Stromal cell of bone marrow (primary cell): ENCODE measurements at places on chromosomes 2 and 18.
A peak's percentile ranks its signal among the peaks of the same experiment; 100 is the strongest.

DNA sequence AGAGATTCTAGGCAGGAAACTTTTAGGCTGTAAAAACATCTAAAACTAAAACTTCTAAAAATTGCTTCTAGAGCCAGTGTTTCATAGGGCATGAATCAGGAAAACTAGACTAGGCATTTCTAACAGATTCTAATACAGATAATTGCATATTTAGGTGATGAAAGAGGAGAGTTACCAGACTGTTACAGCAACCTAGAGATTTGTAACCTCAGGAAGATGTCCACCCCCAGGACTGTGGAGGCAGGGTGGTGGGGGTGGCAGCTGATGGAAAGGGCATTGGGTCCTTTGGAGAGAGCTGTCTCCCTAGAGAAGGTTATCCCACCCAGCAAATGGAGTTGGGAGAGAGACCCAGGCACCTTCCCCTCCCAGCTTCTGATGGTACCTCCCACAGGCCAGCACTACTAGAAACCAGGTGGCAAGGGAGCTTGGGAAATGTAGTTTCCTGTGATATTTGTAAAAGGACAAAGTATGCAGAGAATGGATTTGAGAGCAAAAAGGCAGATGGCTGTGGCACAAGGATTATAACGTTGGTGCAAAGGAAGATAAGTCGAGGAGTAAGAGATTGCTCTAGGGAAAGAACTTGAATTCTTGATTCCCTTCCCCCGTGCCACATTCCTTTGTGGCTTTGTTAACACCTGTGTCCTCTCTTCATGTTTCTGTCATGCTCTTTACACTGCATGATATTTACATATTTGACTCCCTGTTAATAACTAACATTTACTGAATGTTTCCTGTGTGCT, 75.6 kb upstream of the MGAT5 start:
- no peak for DNase-seq

- DNase-seq: no peak
Observed at GRCh38 chr2:199682001-199682400, 169.0 kb downstream of the FTCDNL1 start.

- DNase-seq: no peak
Observed at GRCh38 chr2:10252224-10252623, 50.5 kb upstream of the HPCAL1 start.

DNA sequence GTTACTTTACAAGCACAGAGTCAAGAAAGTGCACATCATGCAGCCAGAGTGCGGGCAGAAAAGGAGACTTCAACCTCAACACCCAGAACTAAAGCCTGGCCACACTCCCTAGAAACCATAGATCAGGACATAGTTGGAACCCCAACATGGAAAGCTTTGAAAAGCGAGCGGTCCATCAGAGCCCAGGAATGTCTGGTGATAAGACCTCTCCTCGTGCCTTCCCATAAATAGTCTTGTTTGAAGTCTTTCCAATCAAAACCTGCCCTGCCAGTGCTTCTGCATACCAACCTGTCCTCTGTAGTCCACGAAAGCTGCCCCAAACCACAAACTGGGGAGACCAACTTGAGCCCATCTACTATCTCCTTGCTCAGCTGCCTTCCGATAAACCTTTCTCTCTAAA, 55.5 kb downstream of the NEURL3 start:
- no peak for DNase-seq

GRCh38 chr2:133004623-133005022, 334.6 kb upstream of the LYPD1 start:
- DNase-seq: no peak

DNA sequence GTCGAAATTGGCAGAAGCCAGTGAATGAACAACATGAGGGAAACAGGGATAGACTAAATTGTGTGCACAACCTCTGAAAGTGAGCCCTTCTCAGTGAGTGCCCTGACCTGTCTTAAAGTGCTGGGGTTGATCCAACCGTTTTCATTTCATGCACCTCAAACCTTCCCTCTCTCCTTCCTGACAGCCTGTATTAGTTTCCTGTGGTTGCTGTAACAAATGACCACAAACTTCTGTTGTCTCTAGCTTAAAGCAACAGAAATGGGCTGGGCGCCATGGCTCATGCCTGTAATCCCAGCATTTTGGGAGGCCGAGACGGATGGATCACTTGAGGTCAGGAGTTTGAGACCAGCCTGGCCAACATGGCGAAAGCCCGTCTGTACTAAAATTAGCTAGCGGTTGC, 48.8 kb upstream of the PPP1CB start:
- no peak for DNase-seq

- no peak for DNase-seq
Observed at GRCh38 chr2:240733803-240734495, 42.3 kb downstream of the AQP12A start.

- peak; percentile 33 for DNase-seq
Observed at GRCh38 chr2:40760071-40760666, 308.3 kb upstream of the SLC8A1 start.

GRCh38 chr2:229669841-229670240, 44.5 kb downstream of the DNER start:
- no peak for DNase-seq

DNA sequence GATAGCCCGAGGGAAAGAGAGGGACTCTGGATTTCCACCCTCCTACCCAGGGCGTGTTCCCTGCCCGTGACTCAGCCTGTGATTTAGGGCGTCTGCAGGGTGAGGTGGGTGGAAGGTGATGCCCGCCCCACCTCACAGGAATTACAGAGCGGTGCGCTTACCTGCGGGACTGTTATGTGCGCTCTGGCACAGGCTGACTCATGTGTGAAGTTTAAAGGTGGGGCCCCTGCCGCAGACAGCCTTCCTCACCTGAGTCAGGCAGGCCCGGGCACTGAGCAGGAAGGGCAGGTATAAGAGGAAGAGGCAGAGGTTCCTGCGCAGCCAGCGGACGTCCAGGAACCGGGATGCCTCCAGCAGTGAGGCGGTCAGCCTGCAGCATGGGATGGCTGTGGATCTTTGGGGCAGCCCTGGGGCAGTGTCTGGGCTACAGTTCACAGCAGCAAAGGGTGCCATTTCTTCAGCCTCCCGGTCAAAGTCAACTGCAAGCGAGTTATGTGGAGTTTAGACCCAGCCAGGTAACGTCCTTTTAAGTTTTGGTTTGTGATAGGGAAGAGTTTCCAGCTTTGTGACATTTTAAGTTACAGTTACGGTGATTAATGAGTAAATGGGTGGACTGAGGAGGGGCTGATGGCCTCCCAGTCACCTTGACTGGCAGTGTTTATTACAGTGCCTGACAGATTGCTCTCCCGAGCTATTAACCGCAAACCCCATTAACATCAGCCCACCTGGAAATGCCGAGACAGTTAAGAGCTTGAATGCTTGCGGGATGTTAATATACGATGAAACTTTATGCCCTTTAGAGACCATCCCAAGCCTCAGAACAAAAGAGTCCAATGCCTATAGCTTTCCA, 141.6 kb upstream of the TTC39C start:
- no peak for DNase-seq

- no peak for DNase-seq
Observed at GRCh38 chr18:48649231-48649630, 110.4 kb downstream of the CTIF start.

GRCh38 chr2:8260213-8260612, 421.6 kb upstream of the ID2 start:
- no peak for DNase-seq

DNA sequence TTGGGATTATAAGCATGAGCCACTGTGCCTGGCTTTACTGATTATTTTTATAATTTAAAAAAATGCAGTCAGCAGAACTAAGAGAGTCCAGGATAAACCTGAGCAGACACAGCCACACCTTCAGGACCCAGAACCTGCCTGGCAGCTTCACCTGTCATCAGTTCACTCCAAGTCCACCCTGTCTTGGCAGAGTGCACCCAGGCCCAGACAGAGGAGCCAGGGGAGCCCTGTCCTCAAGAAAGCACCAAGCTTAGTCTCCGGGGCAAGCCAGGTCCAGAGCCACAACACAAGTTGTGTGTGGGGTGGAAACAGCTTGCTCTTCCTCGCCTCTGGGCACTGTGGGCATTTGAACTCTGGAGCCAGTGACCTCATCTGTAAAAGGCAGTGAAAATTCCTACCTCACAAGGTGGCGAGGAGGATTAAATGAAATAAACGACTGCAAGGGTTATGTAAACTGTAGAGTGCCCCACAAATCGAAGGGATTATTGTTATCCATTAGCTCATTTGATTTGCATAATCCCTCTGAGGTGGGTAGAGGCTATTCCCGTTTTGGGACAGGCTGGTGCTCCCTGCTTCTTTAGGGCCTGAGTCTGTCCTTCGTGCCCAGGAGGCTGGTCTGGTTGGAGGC, 24.7 kb downstream of the MYCN start:
- DNase-seq: no peak

- DNase-seq: no peak
Observed at GRCh38 chr2:52495816-52496215, 1271.8 kb upstream of the CHAC2 start.

- DNase-seq: no peak
Observed at GRCh38 chr2:181185948-181186347, 205.5 kb downstream of the UBE2E3 start.

- peak; percentile 97 for DNase-seq
Observed at GRCh38 chr2:24304098-24304497, 56.2 kb downstream of the ITSN2 start.

DNA sequence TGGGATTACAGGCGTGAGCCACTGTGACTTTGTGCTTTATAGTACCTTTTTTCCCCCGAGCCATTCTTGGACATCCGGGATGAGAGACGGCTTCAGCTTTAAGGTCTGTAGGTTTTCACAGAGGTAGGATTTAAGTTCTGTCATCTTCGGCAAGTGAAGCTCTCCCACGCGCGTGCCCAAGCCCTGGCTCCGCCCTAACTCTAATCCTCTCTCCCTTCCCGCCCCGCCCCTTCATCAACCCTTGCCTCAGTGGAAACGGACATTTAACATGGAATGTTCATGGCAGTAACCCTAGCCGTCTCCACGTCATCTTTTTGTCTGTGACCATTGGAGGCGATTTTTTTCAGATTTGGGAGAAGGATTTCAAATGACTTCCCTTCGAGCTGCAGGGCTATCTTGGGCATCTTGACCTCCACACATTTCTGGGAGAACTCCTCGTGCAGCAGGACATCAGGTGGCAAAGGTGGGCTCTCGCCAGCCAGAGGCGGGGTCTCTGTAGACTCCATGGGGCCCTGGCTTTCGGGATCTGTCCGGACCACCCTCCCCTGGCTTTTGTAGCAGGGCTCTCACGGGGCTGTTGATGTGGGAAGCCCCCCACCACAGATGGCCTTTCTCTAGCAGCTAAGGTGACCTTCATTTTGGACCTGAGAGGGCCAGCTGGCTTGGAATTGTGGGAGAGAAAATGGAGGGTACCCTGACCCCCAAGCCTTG, 6.8 kb downstream of the COLEC11 start:
- DNase-seq: no peak

- no peak for DNase-seq
Observed at GRCh38 chr18:76499637-76500340, 4.7 kb upstream of the ZNF516 start.

DNA sequence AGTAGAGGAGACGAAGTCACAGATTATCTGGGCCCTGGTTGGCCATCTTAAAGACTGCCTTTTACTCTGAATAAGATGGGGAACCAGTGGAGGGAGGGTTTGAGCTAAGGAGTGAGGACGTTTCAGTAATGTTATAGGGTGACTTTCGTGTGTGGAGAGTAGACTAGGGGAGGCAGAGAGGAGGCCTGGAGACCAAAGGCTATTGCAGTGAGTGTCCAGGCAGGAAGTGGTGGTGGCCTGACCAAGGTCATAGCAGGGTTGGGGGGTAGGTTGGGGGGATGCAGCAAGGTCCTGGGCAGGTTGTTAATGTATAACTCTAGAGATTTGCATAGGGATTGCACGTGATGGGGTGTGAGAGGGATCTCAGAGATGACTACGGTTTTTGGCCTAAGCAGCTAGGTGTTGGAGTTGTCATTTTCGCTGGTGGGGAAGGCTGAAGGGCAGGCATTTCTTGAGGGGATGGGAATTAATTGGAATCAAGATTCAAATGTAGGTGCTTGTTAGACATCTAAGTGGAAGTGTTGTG, 4.9 kb downstream of the CEP192 start:
- no peak for DNase-seq

GRCh38 chr18:57965246-57965645, 78.8 kb upstream of the NEDD4L start:
- DNase-seq: no peak
